ENCODE measurements at places on chromosomes 6 and 20.

GRCh38 chr6:35686873-35687555, 1.7 kb downstream of the FKBP5 start:
- DNase-seq: no peak

- no peak for DNase-seq
These were observed 34.2 kb upstream of the KAT14 start for GRCh38 chr20:18103497-18103896.

- no peak for DNase-seq
These were observed 32.7 kb downstream of the PLN start for GRCh38 chr6:118580585-118581419.

DNA sequence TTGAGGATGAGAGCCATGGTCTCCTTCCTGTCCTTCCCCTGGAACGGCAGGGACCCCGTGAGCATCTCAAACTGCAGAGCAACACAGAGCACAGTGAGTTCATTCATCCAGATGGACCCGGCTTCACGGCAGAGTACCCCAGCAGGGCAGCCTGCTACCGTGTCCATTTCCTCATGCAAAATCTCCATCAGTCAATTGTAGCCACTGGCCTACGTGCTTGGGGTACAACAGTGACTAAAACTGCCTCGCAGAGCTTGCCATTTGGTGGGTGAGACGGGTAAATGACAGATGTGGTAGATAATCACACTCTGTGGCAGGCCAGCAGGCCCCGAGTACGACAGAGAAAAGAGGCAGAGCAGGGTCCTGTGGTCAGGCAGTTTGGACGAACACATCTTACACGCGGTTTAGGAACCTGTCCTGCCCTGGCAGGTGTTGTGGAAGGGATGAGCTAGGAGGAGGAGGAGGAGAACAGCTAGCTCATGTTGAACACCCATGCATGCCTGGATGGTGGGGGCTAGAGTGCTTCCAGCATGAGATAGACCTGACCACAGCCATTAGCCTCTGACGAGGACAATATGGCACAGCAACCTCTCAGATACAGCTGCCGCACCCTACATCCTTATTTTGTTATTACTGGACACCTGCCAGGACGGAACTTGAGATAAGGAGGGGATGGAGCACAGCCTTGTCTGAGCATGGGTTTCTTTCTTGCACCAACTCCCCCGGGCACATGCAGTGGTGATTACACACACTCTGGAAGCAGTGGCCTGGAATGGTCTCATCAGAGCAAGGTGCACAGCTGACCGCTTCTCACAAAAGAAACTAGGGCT, 95.6 kb downstream of the RAMACL start:
- DNase-seq: peak; percentile 80

DNA sequence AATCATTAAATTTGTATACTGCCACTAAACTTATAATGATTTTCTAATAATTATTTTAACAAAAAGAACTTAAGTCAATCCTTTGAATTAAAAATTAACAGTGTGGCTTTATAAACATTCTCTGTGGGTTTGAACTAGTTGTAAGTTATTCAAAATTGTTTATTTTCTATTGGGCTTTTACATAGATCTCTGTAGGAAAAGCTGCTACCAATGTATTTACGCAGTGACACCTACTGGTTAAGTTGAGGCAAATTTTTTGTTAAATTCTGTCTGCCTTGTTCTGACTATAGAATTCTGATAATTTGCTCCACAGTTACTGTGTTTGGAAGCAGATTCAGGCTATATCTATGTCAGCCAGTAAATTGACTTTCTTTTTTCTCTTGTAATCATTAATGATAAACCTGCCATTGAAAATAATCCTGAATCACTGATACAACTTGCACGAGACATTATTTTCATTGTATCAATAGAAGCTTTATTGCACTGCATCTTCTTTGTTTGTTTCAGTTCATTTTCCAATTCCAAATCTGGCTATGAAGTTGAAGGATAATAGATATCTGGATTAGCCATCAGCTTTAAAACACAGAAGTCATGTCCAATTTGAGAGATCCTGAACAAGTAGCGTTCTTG, 66.0 kb upstream of the UTRN start:
- peak; percentile 14 for DNase-seq

DNA sequence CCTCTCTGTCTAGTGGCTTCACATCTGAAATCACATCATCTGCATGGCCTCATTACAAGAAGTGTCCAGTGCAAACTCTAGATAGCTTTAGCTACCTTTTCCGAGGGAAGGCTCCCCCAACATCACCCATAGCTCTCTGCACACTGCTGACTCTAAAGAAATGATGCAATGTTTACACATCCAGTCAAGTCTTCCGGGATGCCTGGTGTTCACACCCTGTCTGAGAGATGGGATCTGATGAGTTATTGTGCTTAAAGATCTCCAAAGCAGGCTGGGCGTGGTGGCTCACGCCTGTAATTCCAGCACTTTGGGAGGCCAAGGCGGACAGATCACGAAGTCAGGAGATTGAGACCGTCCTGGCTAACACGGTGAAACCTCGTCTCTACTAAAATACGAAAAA, 404.6 kb upstream of the IRAK1BP1 start:
- DNase-seq: no peak

- DNase-seq: peak; percentile 21
These were observed 405 bp upstream of the RNF182 start for GRCh38 chr6:13924146-13924948.

GRCh38 chr6:83536034-83536646, 23.8 kb downstream of the PRSS35 start:
- DNase-seq: no peak

- DNase-seq: no peak
These were observed 221.7 kb upstream of the TAB2 start for GRCh38 chr6:149095842-149096241.

DNA sequence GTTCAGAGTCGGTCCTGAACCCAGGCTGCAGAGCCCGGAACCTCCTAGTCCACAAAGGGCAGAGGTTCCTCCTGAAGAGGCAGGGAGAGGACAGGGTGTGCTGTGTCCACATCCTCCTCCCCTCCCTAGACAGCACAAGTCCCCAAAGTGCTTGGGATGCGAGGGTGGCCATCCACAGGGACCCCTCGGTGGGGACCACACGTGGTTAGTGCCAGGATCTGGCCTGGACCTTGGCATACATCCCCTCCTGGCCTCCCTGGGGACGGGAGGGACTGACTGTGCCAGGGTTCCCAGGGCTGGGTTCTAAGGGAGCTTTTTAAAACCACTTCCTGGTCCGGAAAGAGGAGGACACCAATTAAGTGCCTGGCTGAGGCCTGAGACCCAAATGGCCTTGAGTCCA, 63.2 kb downstream of the CTCFL start:
- DNase-seq: no peak

DNA sequence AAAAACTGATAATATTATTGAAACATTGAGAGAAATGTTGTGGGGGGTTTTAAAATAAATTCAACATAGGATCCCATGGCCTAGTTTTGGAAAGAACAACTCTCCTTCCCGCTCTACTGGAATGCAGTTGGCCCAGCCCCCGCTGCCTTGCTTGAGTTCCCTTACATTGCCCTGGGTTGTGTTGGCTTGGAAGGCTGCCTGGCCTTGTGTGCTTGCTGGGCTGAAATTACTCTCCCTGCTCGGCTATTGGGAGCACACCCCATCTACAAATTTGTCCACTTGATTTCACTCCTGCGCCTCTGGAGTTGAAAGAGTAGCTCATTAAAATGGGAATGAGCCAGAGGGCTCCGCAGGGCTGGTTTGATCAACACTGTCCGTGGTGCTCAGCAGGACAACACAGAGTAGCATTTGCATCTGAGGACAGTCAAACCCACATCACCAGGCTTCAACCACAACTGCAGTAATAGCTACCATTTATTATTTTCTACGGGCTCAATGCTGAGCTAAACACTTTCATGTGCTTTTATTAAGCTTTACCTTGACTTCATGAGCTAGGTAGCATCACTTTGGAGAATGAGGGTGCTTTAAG, 35.2 kb downstream of the DOK5 start:
- no peak for DNase-seq

- DNase-seq: no peak
These were observed 2.9 kb downstream of the RANBP9 start for GRCh38 chr6:13708736-13709135.

- DNase-seq: peak; percentile 82
These were observed 136.3 kb downstream of the MRPL14 start for GRCh38 chr6:43990627-43991619.

DNA sequence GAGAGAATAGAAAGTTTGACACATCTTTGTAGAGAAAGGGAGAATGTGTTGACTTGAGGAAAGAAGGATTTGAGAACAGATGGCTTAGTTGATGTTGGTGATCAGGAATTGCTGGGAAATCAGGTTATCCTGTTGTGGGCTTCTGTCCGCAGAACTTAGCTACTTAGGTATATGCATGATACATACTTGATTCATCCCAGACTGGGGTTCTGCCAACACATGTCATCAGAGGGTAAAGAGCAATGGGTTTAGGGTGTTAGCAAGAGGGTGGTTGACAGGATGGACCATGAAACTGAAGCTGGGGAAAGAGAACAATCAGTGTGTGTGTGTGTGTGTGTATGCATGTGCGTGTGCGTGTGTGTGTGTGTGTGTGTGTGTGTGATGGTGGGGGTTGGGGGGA, 50.6 kb upstream of the NELFCD start:
- no peak for DNase-seq

GRCh38 chr6:347232-347631, 44.3 kb upstream of the IRF4 start:
- no peak for DNase-seq

- DNase-seq: no peak
These were observed 159.0 kb downstream of the TRMT11 start for GRCh38 chr6:126145351-126145750.

- no peak for DNase-seq
These were observed 212.5 kb upstream of the ECI2 start for GRCh38 chr6:4347877-4348276.

DNA sequence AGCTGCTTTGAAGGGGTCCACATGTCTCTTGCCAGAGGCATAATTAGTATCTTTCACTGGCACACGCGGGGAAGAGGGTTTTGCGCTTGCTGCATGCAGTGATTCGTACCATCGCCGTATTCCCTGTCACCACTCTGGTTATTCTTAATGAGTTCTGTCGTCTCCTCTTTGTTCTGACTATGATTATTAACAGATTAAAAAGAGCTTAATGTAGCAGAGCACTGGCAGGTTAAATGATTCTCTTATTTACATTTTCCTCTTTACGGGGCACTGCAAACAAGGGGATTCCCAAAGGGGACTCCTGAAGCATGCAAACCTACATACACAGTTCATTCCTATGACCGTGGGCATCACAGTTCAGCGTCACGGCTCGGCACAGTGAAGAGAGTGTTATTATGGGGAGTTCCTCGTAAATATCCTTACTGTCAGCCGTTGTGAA, 204.8 kb downstream of the DTNBP1 start:
- DNase-seq: no peak

DNA sequence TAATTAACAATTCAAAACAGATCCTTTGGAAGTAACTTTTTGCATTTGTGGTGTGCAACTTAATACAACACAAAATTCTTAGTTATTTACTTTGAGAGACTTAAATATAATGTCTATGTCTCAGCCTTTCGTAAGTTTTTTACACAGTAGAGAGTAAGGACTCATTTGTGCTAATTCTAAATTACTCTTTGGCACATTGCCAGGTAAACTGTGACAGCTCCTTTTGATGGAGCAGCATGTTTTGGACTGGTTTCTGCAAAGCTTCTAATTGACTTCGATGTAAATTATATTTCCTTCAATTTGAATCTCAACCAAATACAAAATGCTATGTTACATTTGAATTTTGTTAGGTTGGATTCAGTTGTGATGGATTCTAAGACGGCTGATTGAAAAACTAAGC, 450.7 kb upstream of the OPRM1 start:
- DNase-seq: no peak

- no peak for DNase-seq
These were observed 9.3 kb downstream of the PSMA7 start for GRCh38 chr20:62133864-62134263.

- DNase-seq: peak; percentile 98
These were observed 36.1 kb upstream of the SYNCRIP start for GRCh38 chr6:85678602-85679444.

DNA sequence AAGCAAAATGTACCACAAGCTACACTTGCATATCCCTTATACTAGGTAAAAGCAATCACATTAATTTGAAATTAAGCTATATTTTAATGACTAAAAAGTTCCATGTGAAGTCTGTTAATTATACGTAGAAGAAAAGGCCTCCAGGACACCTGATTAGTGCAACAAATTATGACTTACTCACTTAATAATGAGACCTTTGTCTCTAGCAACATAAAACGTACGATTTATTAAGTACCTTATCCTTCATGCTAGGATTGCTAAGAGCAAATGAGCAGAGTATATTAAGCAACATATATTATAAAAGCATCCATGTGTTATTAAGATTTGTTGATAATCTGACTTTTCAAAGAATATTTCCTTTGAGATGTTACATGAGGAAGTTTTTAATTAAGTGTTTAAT, 2.5 kb downstream of the BMP5 start:
- no peak for DNase-seq

- DNase-seq: no peak
These were observed 120.1 kb downstream of the PLEKHG1 start for GRCh38 chr6:150719831-150720230.

DNA sequence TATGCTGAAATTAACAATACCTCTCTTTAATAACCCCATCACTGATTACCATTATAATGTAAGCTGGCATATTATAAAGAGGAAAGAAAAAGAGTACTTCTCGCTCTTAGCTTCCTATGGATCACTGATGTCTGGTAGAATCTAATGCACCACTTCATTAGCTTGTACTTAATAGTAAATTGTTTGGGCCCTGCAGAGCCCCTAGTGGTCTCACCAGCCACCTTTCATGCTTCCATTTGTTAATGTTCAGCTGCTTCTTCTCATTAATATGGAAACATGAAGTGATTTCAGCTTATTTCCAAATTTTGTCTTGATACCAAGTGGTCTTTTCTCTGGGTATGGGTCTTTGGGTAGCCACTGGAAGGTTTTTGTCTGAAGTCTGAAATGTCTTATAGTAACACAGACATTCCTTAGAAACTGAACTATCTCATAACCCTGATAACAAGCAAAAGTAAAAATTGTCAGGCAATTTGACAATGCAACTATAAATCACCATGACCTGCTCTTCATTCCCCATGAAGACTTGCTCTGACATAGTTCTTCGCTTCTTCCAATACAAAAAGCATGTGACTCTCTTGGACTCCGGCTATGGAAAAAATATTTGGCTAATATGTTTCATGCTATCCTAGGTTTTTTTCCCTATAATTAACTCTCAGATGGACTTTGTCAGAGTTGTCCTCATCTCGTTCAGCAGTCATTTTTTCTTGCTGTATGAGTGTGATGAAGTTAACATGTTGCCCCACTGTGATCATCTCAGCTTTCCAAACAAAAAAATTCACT, 395.8 kb upstream of the MARCKS start:
- DNase-seq: no peak

GRCh38 chr6:137044366-137045221, at the start of gene IL20RA:
Gene IL20RA (minus strand): TSS chr6:137044965. CDS start chr6:137044728, 237 bp downstream.
- DNase-seq: no peak

- DNase-seq: peak; percentile 73
These were observed 191.9 kb downstream of the MOXD1 start for GRCh38 chr6:132209351-132209750.

DNA sequence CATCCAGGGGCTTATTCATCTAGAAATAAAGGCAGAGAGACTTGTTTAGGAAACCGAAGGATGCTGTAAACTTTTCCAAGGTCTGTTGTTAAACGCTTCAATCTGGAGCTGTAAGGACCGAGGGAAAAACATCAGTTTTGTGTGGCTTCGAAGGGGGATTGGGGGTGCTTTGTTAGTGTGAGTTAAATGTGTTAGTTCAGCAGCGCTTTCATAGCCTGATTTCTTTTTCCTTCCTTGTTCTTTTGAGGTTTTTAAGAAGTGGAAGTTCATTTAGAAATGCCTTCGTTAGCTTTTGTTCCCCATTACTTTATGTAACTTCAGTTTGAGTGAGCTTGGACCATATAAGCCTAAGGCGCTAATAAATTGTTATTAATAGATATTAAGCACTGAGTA, 1.5 kb downstream of the ANKS1A start:
- DNase-seq: no peak
